ENCODE measurements at places on chromosomes 3 and 15.

GRCh38 chr3:59899061-59899460 is 849.2 kb upstream of the CFAP20DC start:
- DNase-seq = no peak

GRCh38 chr3:121871430-121871829 is 22.8 kb upstream of the SLC15A2 start:
- no peak for DNase-seq

- no peak for DNase-seq
Measured at GRCh38 chr3:152331018-152331541, 62.4 kb downstream of the MBNL1 start.

GRCh38 chr15:31381801-31382712 is 55.4 kb downstream of the KLF13 start:
- no peak for DNase-seq

DNA sequence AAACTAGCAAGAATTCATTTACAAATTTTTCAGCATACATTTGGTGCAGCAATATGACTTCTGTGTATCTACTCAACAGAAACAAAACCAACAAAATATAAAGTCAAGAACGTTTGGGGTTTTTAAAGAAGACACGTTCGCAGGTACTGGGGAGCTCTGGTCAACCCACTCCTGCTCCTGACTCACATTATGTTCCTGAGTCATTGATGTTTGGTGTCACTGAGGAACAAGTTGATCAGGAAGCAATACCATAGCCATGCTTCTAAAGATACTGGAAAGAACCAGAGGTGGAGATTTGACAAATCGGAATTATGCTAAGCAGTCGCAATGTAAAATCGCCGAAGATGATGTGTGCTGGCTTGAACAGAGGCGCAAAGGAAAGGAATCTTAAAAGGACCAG is 22.0 kb downstream of the SLC4A7 start:
- DNase-seq = no peak

- DNase-seq = no peak
Measured at GRCh38 chr3:27213450-27213849, 155.7 kb downstream of the NEK10 start.

DNA sequence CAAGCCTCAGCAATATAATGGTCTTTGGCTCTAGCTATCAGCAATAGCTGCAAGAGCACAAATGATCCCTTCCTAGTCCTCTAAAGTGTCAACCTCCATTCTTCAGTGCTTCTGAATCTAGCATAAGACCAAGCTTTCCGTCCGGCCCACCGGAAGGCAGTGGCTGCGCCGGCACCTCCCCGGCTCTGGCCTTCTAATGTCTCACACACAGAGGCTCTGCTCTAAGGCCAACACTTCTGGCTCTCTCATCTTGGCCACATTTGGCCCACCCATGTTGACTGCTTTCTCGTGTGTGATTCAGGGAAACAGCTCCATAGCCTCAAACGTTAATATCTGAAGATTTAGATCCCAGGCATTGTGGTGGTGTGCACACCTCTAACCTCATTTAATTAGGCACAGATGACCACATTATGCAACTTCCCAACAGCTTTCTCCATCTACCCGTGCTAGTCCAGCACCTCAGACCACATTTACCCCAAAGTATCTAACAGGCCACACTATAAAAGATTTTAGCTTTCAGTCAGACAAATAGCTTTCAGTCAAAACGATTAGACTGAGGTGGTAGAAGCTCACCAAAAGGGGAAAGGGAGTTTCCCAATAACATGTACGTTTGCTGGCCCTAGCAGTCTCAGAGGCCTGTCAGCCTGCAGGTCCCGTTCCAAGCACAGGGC is 19.3 kb downstream of the SLC51A start:
- DNase-seq = no peak

GRCh38 chr15:63517202-63517601 is 12.8 kb downstream of the USP3 start:
- DNase-seq = no peak

DNA sequence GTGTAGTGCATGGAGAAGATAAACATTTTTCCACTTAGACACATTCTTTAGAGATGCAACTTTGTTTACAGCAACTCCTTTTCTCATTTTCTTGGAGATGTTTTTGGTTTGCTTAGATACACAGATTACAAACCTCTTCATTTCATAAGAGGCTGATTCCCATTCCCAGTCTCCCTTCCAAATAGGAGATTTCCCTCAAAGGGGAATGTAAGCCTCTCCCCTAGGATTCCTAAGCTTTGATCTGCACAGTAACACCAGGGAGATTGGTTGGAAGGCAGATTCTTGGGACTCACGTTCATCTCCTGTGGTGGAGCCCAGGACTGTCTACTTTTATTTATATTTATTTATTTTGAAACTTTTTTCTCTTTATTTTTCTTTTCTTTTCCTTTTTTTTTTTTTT is 63.2 kb downstream of the MCTP2 start:
- no peak for DNase-seq

- no peak for DNase-seq
Measured at GRCh38 chr15:54941417-54941816, 255.3 kb downstream of the RSL24D1 start.

Measured in islet precursor cell (in vitro differentiated cells).